ENCODE measurements at places on chromosomes 7 and 10.
A peak's percentile ranks its signal among the peaks of the same experiment; 100 is the strongest.

- DNase-seq: no peak
These were observed 497.6 kb upstream of the MKI67 start for GRCh38 chr10:128623776-128624175.

DNA sequence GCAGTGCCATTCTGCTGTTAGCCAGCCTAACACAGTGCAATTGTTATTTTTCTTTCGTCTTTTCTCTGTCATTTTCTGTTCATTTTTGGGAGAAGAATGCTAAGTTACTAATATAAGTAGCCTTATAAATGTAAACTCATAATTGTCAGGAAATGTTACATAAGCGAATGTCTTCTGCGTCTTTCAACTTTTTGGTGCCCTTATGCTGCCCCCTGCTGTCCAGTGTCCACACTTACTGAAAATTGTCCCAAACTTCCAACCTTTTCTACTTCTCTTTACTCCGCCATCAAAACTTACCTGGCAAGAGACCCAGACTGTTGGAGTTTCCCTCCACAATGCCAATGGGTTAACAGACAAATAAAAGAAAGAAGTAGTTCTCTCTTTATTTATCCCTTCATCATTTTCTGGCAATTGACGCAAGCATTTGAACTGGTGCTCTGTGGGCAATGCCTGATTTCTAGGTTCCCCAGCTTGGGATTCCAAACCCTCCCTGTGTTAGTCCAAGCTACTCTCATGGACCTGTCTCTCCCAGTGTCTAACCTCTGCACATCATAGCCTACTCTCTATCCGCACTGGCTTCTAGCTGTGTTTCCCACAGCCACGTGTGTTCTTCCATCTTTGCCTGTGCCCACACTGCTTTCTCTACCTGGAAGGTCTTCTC, 21.0 kb upstream of the EPC1 start:
- peak; percentile 63 for DNase-seq

GRCh38 chr7:116239434-116239833, 29.1 kb downstream of the TES start:
- DNase-seq: no peak

DNA sequence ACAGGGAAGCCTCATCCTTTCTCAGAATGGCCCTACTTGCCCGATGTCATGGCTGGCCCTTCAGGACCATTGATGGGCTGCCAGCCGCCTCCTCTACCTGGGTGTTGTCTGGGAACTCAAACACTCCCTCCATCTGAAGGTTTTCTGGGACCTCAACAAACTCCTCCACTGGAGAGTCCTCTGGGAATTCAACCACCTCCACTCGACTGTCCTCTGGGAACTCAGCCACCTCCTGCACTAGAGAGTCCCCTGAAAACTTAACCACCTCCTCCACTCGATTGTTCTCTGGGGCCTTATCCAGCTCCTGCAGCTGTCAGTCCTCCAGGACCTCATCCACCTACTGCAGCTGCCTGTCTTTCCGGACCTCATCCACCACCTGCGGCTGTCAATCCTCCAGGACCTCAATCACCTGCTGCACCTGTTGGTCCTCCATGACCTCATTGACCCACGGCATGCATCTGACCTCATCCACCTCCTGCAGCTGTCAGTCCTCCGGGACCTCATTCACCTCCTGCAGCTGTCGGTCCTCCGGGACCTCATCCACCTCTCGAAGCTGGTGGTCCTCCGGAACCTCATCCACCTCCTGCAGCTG, 37.1 kb downstream of the MAT1A start:
- no peak for DNase-seq

DNA sequence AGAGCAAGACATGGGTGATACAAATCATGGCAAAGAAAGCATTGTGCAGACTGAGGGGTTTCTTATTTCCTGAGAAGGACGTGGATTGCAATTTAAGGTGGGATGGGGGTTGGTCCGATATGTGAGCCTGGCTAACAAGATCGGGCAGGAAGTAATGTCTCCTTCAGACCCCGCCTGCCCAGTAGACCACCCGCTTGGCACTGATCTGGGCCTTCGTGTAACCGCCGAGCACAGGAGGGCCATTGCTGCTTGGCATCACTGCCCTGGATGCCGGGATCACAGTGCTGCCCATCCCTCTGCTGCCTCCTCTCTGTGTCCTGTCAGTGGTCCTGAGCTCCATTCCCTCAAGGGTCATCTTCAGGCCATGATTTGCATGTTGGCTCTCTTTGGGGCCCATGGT, 214.6 kb upstream of the ZNF32 start:
- DNase-seq: no peak

DNA sequence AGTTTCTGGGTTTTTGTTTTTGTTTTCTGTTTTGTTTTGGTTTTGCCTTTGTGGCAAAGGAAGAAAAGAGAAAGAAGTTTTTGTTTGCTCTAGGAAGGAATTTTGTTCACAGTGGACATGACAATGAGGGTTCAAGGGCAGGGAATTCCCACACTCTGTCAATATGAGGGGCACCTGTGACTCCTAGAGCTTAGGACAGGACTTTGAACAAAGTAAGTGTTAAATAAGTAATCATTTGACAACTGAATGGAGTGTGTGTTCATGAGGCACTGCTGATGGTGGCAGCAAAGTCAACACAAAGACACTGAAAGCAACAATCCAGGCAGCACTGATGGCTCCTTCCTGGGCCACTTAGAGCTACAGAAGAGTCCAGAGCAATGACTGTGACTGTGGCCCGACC, 1381.1 kb upstream of the LRRTM3 start:
- no peak for DNase-seq

GRCh38 chr10:116803451-116804249, 45.6 kb upstream of the ENO4 start:
- DNase-seq: peak; percentile 16

- peak; percentile 58 for DNase-seq
These were observed 5.9 kb downstream of the AKR1B1 start for GRCh38 chr7:134452991-134453473.

- DNase-seq: no peak
These were observed 48.6 kb upstream of the NANOS1 start for GRCh38 chr10:118980870-118981269.

GRCh38 chr7:111083413-111083812, 7.5 kb upstream of the LRRN3 start:
- peak; percentile 70 for DNase-seq

DNA sequence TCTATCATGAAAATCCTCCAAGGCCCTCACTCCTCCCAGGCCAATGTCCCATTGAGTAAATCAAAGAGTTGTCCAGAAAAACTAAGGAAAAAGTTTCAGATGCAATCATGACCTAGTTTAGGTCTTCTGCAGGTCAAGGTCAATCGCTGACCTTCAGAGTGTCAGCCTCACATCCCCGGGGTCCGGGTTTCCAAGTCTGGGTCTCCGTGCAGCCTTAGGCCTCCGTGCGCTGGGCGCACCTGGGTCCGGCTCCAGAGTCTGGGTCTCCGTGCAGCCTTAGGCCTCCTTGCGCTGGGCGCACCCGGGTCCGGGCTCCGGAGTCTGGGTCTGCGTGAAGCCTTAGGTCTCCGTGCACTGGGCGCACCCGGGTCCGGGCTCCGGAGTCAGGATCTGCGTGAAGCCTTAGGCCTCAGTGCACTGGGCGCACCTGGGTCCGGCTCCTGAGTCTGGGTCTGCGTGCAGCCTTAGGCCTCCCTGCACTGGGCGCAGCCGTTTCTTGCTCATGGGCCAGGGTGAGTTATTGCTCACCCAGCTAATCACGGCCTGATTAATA, 236.2 kb downstream of the TCERG1L start:
- no peak for DNase-seq

DNA sequence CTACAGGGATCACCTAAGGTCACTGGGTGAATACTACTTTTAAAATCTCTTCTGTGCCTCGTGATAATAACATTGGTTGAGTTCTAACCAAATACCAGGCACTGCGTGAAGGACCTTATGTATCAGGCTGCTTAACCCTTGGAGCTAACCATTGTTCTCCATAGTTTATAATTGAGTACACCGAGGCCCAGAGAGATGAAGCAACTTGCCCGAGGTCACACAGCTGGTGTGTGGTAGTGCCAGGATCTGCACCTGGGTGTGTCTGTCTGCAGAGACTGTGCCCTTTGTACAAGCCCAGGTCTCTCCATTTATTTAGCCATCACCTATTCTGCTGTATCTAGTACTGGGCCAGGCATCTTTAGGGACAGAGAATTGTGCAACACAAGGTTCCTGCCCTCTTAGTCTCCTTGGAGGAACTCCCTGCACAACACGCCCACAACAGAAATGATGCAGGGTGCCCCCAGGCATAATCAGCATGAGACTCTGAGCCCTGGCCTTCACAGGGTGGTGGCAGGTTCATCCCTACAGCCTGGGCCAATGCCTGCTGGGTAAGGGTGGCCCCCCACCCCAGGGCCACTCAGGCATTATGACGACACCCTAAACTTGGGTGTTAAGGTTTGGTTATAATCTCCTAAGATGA, 31.5 kb downstream of the UNC5B start:
- DNase-seq: peak; percentile 87

GRCh38 chr10:575402-576129, 113.9 kb downstream of the DIP2C start:
- DNase-seq: no peak

DNA sequence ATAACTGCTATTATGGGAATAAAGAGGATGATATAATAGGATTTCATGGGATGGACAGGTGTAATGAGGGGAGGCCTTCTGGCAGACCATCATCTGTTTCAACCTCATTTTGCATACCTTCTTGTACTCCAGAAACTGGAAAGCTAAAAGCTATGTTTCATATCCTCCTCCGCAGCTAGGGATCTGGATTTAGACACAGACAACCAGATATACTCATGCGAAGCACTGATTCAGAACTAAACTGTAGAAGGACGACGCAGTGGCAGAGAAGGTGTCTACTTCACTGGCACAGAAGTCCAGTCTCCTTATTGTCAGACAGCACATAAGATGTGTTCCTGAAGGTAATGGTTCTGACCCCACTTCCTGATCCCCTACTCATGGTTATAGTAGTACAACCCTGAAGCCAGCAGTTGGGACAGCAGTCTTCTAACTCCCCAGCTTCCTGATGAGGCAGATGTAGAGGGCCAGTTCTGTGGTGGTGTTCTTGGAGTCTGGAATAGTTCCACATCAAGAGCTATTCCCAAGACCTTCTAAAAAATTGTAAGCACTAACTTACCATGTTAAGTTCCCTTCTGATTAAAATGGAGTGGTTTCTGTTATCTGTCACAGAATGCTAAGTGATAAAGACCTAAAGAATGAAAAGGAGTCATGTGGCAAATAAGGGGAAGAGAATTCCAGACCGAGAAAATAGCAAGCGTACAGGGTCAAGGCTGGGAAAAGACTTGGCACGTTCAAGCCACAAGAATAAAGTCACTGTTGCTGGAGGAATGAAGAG, 550.3 kb downstream of the GRM8 start:
- DNase-seq: peak; percentile 38

DNA sequence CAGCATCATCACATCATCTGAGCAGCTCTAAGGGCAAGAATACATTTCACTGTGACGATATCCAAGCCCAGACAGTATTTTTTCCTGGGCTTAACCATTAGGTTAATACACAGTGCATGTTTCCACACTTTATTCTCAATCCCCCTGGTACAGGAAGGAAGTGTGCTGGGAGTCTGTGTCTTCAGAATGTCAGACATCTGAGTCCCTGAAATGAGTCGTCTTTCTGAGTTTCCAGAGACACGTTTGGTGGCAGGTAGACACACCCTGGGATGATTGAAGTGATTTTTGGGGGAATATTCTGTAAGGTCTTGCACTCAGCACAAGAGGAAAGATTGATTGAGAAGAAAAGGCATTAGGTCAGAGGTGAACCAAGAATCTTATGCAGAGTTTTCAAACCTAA, 13.1 kb upstream of the SHH start:
- DNase-seq: no peak

- DNase-seq: peak; percentile 76
These were observed 27.3 kb upstream of the SKAP2 start for GRCh38 chr7:26891400-26892350.

GRCh38 chr7:81161451-81162075, 242.7 kb upstream of the SEMA3C start:
- DNase-seq: peak; percentile 99

DNA sequence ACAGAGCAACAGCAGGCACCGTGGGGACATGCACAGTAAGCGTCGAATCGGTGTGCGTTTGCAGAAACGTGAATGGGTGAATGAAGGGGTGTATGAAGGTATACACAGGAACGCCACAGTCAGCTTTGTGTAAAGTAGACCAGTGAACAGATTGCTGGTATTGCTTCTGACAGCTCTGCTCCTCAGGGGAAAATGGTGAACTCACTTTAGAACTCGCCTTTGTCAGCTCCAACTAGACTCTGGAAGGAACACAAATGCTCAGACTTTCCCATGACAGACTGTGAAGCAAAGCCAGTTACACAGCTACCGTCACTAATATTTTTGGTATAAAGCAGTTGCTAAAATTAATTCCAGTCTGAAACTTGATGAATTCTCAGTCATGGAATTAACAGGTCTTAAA, 78.9 kb downstream of the CUX1 start:
- DNase-seq: no peak

- DNase-seq: peak; percentile 41
These were observed 23.6 kb upstream of the SRI start for GRCh38 chr7:88243345-88243909.
